C1 segment of cervical spinal cord (tissue), 14 donors: ENCODE measurements at places on chromosomes 5 and 9.
A peak's percentile ranks its signal among the peaks of the same experiment; 100 is the strongest.

- DNase-seq = no peak
These were observed 42.4 kb downstream of the PAX5 start for GRCh38 chr9:36991516-36992134.

DNA sequence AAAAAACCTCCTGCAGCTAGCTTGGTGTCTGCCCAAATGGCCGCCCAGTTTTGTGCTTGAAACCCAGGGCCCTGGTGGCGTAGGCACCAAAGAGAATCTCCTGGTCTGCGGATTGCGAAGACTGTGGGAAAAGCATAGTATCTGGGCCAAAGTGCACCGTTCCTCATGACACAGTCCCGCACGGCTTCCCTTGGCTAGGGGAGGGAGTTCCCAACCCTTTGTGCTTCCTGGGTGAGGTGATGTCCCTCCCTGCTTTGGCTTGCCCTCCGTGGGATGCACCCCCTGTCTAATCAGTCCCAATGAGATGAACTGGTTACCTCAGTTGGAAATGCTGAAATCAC lies 83.0 kb upstream of the JAK2 start:
- no peak for DNase-seq

GRCh38 chr9:33092634-33093033 lies 16.2 kb upstream of the SMU1 start:
- DNase-seq = no peak

DNA sequence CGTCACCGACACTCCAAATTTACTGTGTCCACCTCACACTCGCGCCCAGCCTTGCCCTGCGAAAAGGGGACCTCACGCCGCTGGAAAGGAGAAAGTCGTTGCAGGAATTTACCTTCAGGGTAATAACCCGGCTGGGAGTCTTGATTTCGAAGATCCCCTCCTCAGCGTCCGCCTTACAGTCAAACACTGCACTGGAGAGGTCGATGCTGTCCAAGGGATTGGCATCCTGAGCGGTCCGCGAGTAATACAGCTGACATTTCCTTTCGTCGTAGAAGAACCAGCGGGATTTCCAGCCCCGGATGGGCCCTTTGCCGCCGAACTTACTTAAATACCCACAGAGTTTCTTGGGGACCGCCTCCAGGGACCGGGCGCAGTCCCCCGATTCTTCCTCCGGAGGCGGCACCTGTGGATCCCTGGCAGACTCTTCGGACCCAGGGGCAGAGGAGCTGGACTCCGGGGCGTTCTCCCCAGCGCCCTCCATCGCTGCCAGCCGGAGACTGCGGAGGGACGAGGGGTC lies 330 bp downstream of the TBC1D2 start:
- DNase-seq = no peak

GRCh38 chr9:70814597-70814996 lies 306.8 kb downstream of the TRPM3 start:
- no peak for DNase-seq

GRCh38 chr5:132464156-132464939 lies 26.2 kb downstream of the IRF1 start:
- DNase-seq = no peak

DNA sequence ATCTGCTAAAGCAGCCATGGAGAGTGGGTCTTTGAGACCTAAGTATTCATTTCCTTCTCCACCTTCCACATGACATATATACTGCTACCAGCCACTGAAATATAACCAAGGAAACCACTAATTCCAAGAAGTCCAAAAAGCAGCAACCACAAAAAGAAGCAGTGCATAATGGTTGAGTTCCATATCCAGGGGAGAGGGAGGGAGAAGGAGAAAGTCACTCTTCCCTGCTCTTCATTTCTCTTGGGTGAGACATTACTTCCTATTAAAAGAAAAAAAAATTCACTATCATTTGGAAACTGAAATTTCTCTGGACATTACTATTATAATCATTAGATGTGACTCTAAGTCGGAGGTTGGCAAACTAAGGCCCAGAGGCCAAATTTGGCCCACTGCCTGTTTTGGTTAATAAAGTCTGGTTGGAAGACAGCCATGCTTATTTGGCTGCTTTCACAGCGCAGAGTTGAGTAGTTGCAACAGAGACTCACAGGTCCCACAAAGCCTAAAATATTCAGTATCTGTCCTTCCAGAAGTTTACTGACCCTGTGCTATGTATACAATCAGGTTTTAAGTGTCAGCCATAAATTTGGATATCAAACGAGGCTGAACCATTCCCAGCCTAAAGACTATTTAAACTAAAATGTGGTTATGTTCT lies 168.6 kb downstream of the MPDZ start:
- peak; percentile 24 for DNase-seq

- DNase-seq = no peak
These were observed 25.6 kb downstream of the ABL1 start for GRCh38 chr9:130860458-130861316.

- no peak for DNase-seq
These were observed 53.5 kb downstream of the AUH start for GRCh38 chr9:91308191-91308590.

GRCh38 chr5:2149195-2149539 lies 266.4 kb upstream of the IRX4 start:
- no peak for DNase-seq

GRCh38 chr5:123472150-123472924 lies 39.6 kb upstream of the CSNK1G3 start:
- no peak for DNase-seq

DNA sequence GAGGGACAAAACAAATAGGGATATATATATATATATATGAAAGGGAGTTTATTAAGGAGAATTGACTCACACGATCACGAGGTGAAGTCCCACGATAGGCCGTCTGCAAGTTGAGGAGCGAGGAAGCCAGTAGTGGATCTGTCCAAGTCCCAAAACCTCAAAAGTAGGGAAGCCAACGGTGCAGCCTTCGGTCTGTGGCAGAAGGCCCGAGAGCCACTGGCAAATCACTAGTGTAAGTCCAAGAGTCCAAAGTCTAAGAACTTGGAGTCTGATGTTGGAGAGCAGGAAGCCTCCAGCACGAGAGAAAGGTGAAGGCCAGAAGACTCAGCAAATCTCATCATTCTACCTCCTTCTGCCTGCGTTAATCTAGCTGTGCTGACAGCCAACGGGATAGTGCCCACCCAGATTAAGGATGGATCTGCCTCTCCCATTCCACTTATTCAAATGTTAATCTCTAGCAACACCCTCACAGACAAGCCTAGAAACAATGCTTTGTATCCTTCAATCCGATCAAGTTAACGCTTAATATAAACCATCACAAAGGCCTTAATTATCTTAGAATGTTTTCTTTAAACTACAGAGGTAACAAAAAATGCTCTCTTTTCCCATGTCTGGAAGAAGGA lies 23.8 kb upstream of the DAB2 start:
- no peak for DNase-seq

DNA sequence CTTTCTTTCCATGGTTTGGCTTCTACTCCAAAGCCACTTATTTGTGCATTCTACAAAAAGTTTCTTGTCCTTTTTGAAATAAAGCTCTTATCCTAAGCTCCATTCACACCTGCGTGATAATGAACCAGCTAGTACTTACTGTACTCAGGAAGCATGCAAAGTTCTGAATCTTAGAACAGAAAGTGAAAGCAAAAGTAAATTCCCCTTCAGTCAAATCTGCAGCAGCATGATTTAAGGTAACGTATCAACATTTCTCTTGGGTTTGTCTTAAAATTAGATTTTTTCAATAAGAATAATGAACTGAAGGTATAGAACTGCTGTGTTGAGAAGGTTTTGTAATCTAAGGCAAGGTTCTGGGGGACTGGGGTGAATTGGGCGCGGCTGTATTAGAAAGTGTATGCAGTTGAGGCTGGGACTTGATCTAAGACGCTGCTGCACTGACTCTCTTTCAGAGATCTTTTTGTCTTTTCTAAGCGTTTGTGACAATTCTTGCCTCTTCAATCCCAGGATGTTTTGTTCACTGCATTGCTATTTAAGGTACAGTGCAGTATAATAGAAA lies at the start of gene ERAP2:
Gene ERAP2, plus strand, starts transcription at position 209 of the 559 bp plus-strand sequence. CDS start 3,186 bp downstream, outside the sequence.
- DNase-seq = no peak

- no peak for DNase-seq
These were observed 10.3 kb upstream of the CRHBP start for GRCh38 chr5:76942581-76942980.

- no peak for DNase-seq
These were observed 118.7 kb upstream of the NEK6 start for GRCh38 chr9:124139001-124139400.

- DNase-seq = no peak
These were observed 210.5 kb downstream of the PJA2 start for GRCh38 chr5:109199289-109199688.

DNA sequence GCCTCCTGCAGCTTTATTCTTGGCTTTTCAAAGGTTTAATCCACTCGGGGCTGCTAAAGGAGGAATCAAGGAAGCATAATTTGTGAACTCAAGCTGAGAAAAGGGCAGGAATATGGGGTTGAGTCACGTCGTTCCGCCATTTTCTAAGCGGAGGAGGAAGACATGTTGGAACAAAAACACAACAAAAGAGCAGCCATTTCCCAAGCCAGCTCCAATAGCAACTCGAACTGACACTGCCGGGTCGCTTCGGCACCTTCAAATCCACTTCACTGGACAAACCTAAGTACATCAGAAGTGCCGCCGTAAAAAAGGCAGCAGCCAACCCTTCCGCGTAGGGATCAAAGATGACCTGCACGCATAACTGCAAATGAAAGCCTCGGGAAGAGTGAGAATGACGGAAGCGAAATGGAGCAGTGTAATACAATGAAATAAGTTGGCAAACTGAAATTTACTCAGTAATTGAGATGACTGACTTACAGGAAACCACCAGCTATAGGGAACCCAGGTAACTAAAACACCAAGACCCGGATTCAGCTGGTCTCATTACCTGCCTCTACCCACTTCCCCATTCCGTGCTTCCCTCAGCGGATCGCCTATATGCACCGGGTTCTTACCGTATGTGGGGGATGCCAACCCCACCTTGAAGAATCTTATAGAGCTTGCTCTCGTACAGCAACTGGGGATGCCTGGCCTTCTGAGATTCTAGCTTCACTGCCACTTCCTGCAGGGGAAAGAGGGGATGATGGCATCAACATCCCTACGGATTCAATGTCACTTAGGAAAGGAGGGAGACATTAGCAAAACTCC lies 1.6 kb downstream of the CSNK1A1 start:
- peak; percentile 28 for DNase-seq

DNA sequence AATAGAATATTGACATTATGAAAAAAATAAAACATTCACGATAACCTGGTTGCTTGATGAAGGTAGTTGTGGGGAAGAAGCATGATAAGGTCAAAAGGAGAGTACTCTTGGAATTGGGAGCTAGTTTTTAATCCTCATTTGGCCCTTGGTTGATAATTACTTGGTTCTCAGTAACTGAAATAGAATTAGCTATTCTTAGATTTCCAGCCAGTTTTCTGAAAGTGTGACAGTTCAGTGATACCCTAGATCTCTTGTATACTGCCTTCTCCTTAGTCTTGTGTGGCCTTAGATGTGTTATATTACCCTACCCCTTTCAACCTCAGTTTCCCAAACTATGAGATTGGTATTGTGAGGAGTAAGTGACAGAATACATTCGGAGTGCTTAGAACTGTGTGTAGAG lies 17.4 kb downstream of the MARCHF6 start:
- no peak for DNase-seq

GRCh38 chr9:128885376-128885775 lies 3.4 kb downstream of the LRRC8A start:
- no peak for DNase-seq

DNA sequence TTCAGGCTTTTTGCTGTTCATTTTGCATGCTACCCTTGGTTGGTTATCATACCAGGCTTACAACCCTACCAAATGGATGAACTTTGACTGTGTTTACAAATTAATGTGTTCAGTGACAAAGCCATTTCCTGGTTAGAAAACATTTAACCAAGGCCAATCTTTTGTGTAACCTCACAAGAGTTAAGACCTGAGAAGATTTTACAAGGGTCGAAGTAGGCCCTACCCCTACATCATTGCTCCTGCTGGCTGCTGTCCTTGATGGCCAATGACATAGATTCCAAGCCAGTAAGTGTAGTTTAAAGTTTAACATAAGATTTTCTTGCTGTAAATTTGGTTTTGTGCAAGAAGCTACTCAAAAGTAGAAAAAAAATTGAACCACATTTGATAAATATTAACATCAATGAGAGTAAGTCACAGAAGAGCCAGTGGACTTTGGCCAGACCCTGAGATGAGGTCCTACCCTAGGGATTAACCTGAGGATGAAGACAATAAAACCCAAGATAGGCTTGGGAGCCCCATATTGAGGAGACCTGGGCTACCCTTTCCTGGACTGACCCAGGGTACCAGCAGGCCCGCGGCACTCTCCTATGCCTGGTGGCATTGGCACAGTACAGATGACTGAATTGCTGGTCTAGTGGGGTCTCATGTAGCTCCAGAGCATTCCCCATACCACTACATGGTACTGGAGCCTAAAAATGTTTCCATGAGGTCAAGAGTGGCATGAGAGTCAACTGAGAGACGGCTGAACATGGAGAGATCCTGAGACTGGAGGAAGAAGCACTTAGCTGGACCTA lies 8.3 kb downstream of the C1QTNF3 start:
- no peak for DNase-seq

DNA sequence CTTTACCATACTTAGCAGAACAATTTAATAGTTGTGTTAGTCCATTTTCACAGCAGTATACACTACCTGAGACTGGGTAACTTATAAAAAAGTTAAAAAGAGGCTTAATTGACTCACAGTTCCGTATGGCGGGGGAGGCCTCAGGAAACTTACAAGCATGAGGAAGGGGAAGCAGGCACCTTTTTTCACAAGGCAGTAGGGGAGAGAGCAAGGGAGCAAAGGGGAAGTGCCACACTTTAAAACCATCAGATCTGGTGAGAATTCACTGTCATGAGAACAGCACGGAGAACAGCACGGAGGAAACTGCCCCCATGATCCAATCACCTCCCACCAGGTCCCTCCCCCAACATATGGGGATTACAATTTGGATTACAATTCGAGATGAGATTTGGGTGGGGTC lies 269.9 kb downstream of the MTRR start:
- no peak for DNase-seq

- DNase-seq = no peak
These were observed 34.4 kb downstream of the DOCK8 start for GRCh38 chr9:249025-249424.

DNA sequence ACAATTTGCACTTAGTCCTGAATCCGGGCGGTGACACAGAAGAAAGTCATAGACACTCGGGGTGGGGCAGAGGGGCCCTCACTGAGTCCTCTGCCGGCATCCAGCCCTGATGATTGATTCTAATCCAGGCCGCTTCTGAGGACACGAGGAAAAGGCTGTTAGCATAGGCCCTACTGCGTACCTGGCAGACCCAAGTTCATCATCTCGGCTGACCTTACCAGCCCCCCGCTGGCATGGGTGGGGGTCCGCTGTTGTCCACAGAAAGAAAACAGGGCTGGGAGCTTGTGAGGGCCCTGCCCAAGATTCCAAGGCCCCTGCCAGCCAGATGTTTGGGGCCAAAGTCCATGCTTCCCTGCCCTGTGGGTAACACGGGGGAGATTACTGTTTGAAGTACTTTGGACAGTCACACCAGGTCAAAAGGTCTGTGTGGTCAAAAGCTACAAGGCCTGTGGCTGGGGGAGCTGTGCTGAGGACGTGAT lies 24.5 kb downstream of the ERGIC1 start:
- no peak for DNase-seq

DNA sequence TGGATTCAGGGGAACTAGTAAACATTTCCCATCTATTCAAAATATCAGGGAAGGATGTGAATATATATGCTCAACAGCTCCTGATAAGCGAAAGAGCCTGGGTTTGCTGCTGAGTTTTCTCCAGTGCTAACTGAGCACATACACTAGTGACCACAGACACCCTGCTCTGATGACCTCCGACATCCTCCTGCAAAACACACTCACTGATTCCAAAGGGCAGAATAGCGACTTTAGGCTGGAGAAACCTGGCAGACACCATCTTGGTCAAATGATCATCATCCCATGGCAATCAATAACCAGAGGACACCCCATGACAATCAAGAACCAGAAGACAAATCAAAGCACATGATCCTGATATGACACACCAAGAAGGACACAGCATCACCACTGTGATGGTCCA lies 9.2 kb upstream of the GADD45G start:
- DNase-seq = no peak
